ENCODE measurements at places on chromosomes 7 and 10.

- DNase-seq, result no peak
Measured at GRCh38 chr7:159023746-159024145, 120.9 kb downstream of the VIPR2 start.

DNA sequence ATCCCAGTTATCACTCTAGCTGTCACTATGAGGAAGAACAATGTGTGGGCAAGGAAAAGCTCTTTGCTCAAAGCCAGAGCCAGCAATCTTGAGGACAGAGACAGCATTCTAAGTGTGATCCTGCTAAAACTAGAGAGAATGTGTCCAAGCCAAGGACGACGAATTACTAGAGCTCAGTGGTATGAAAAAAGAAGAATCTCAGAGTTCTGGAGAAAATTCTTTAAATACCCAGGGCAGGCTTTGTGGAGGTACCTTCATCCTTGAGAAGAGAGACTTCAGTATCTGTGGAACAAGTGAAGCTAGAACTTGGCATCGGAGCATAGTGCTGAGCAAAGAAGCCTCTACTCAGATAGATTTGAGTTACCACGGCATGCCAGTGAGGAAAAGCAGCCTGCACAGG lies 209.8 kb downstream of the TRIL start:
- no peak for DNase-seq

DNA sequence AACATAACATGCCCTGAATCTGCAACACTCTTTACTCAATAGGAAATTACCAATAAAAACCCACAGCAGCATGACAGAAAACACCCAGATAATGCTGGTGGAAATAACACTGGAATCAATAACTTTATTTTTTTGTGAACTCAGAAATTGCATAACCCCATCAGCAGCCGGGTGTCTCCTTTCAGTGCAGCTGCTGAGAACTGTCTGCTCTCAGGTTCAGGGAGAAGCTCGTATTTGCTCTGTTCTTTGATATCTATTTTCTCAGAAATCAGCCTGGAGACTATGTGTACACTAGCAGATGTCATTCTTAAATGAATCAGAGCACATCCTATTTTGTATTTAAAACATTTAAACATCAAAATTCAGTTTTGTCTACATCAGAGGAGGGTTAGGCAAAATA lies 506.0 kb downstream of the POM121L12 start:
- peak; percentile 30 for DNase-seq

DNA sequence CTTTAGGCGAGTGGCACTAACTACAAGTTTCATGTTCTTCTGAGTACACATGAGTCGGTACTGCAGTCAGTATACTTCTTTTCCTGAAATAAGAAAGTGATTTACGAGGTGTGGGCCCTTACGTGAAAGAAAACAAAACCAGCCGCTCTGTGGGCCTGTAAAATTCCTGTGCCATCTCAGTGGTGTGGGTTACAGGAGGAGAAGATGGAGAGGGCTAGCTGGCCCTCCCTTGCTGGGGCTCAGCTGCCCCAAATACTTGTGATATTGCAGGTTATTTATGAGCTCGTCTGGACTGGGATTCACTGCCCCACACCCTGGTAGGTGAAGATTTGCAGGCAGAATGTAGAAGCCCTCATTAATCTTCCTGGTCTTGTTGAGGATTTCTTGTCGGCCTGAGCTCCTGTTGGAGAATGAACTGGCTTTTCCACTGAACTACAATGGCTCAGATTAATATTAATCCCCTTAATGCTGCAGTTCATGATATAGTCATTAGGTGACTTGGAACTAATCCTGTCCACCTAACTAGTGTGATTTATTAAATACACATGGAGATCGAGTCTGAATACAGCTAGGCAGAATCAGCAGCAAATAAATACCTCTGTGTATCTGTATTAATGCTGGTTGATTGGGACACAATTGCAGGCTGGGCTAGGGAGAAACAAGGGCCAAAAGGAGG lies 68.0 kb downstream of the GBF1 start:
- DNase-seq, result no peak

DNA sequence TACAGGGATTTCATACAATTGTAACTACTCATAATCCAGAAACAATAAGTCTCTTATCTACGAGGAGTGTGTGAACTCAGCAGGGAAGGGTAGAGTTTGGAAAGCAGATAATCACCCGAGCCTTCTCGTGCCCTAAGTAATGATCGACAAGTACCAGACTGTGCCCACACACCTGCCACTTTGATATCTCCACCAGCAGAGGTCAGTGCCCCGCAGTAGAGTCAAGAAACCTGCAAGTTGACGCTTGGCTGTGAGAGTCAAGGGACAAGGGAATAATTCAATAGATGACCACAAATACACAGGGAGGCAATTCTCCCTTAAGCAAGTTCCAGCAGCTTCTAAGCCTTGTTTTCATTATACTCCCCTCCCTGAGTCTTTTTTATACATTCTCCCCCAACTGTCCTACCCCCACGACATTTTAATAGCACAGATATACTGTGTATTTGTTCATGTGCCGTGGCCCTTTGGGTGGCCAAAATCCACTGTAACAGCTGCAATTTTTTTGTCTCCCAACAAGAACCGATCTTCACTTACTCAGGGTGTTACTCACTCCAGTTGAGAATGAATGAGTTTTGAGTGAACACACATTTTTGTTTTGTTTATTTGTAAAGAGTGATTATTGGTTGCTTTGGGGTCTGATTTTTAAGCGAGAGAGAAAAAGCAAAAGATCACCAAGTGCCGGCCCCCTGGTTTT lies 106.9 kb upstream of the RHEB start:
- DNase-seq, result peak; percentile 32

DNA sequence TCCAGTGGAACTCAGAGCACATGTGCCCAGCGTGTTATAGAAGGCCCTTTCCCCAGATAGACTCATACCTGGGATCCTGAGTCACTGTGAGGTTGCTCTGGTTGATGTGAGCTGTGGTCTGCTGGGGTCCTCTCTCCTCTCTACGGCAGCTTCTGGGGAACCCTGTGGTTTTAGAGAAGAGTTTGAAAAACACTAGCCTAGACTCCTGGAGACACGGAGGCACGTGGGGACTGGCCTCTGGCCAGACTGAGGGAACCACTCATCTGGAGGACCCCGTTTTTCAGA lies 10.3 kb downstream of the ZNF775 start:
- no peak for DNase-seq

GRCh38 chr7:15176089-15176488 lies 273.5 kb upstream of the DGKB start:
- DNase-seq, result no peak

GRCh38 chr10:122050311-122050710 lies 61.3 kb downstream of the TACC2 start:
- no peak for DNase-seq

DNA sequence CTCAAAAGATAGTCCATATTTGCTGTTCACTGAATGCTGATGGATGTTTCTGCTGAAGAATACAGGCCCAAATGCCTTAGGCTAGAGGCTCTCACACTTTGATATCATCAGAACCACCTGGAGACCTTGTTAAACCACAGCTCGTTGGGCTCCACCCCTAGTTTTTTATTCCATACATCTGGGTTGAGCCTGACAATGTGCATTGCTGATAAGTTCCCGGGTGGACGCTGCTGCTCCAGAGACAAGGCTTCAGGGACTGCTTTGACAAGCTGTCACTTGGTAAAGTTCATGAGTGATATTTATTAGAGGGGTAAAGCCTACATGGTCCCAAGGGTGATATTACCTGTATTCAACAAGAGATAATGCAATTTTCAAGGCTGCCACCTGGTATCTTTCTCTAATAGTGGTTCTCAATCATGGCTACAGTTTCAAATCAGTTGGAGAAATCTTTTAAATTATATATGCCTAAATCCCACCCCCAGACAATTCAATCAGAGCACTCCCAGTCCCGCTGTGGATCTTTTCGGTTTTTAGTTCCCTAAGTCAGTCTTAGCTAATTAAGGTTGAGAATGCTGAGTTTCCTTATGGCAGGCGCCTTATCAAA lies 107.1 kb upstream of the GSDME start:
- DNase-seq, result no peak

- DNase-seq, result no peak
Measured at GRCh38 chr7:128840326-128841170, 10.3 kb downstream of the FLNC start.

DNA sequence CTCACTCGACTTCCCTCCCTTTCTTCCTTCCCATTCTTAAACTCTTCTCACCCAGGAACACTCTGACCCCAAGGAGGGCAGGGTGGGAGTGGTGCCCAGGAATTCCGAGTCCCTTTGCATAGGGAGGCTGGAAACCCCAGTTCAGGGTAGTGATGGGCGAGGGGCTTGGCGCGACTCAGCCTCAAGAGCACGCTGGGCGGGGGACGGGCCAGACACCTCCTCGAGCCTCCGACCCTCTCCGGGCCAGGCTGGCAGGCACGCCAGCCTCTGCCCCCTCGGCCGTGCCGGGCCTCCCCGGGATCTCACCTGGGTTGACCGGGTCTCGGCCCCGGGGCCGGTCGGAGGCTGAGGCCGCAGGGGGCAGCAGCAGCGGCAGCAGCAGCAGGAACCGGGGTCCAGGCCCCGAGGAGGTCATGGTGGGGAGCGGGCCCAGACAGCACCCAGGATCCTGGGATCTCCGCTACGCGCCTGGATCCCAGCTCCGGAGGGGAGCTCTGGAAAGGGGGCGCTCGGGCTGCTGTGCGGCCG lies 457 bp downstream of the PLOD3 start:
- DNase-seq, result no peak

DNA sequence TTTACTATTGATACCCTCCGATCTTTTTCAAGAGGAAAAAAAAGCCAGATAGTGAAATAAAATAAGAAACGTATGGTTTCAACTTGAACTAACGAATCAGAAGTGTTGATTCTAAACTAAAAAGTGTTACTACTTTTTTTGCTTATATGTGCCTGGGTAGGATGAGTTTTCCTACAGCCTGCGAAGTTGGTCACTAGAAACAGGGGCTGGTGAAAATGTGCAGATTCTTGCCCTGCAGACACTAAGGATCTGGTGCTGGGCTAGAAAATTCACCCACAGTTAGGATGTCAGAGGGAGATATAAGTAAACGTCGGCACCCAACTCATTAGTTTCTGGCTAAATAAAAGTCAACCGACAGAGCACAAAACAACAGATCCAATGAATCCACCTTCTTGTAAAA lies 298.7 kb upstream of the NFE2L3 start:
- no peak for DNase-seq

DNA sequence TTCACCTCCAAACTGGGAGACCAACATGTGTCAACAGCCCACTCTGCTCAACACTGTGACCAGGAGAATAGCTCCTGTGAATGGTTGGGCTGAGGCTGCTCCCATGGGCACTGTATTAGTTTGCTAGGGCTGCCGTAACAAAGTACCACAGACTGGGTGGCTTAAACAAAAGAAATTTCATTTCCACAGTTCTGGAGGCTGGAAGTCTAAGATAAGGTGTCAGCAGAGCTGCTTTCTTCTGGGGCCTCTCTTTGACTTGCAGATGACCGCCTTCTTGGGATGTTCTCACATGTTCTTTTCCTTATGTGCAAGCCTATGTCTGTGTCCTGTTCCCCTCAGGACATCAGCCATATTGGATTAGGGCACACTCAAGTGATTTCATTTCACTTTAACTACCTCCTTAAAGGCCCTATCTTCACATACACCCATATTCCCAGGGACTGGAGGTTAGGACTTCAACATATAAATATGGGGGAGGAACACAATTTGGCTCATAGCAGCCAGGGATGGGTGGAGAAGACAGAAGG lies 90.3 kb downstream of the CPED1 start:
- no peak for DNase-seq

- no peak for DNase-seq
Measured at GRCh38 chr7:134891262-134891695, 95.0 kb upstream of the AGBL3 start.

DNA sequence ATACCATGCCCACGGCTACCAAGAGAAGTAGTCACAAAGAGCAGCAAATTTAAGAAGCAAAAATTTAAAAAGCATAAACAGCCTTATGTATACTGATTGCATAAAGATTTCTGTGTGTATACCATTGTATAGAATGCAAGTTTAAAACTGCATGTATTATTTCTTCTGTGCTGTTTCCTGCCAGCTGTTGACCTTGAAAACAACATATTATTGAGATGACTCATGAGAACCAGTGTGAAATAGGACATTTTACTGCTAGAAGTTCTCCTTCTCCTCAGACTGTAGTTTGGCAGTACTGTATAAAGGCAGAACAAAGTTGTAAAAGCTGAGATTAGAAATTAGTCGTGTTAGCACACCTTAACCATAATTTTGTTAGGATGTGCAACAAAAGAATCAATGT lies 42.3 kb upstream of the SGCE start:
- no peak for DNase-seq

DNA sequence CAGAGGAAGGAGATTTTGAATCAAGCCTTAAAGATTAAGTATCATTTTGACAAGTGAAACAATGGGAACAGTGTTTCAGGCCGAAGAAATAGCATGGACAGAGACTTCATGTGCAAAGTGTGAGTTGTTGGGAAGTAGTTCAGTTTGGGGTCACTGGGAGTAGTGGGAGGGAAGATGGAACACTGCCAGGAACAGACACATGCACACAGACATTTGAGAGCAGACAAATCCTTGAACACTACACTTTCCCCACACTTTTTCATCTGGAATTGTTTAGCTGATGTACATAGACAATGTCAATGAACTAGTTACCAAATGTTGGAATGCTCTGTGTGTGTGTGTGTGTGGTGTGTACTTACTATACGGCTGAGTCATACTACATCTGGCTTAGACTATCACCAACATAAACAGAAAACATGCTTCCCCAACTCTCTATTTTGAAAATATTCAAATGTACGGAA lies 52.4 kb upstream of the LRRC17 start:
- no peak for DNase-seq

- no peak for DNase-seq
Measured at GRCh38 chr7:2245883-2246675, 4.1 kb downstream of the NUDT1 start.

GRCh38 chr7:34425631-34426384 lies 232.2 kb upstream of the NPSR1 start:
- DNase-seq, result no peak

DNA sequence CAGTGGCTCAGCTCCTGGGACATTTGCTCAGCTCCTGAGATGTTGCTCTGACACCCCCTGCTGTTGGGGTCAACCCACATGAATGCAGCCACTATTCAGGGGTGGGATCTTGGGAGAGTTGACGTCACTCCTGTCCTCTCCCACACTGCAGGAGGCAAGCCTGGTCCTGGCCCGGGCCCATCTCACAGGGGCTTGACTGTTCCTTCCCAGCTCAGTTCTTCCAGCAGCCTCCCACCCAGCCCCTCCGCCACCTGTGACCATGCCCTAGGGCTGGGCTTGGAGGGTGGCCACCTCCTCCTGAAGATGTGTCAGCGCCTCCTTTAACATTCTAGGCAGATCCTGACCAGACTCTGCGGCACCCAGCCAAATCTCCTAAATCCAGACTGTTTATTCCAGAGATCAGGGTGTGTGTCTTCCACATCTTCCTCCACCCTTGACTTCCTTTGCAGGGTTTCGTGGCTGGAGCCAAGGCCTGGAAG lies 19.1 kb upstream of the OPALIN start:
- no peak for DNase-seq

GRCh38 chr7:135645296-135645904 lies 16.9 kb upstream of the STMP1 start:
- DNase-seq, result no peak

Data from NCI-H1092 (cell line).